ENCODE measurements at places on chromosomes 4 and X.

- DNase-seq: no peak
Measured at GRCh38 chr4:101345596-101346350, 1.6 kb downstream of the PPP3CA start.

- no peak for DNase-seq
Measured at GRCh38 chr4:77263247-77263646, 106.2 kb downstream of the CCNG2 start.

GRCh38 chr4:169428376-169428775, 157.6 kb upstream of the SH3RF1 start:
- DNase-seq: no peak

DNA sequence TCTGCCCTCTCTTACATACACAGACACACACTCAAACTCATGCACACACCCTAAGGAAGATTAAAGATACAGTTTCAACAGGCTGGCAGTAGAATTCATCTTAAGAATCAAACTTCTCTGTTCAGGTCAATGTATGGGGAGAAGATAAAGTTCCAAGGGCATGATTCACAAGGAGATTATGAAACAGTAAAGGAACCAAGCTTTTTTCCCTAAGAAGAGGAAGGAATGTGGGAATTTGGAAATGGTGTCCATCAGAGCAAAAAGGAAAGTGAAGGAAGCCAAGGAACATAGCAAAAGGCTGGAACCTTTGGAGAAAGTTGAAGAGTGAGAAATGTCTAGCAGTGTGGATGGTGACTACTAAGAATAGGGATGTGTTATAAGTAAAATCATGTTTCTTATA, 191.0 kb upstream of the NPY2R start:
- no peak for DNase-seq

- DNase-seq: no peak
Measured at GRCh38 chr4:140790171-140790570, 34.0 kb upstream of the TBC1D9 start.

DNA sequence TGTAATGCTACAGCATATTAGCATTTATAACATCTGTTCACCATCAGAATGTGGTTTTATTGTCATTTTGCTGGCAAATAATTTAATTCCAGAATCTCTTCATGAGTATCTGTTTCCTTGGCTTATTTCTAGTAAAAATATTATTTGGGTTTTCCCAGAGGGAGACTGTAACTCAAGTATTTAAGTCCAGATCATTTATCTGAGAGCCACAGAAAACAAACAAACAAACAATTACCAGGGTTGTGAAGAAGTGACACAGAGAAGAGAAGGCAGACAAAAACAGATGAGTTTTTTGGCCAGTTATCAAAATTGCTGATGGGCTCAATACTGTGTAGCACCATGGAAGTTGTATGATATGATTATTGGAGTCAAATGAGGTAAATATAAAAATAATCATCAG, 515.1 kb downstream of the TECRL start:
- no peak for DNase-seq
